GM23338 (cell line): ENCODE measurements at places on chromosomes 2 and 18. TPM values are rescaled to one million over a fixed set of nuclear protein-coding genes. Genes with fewer than 3 reads are reported as not detected.

The TRIM54 gene
- 3.3 and 4.5 TPM in 2 replicates for total RNA-seq

The NAT8 gene
- total RNA-seq: not detected in 2 replicates

The CNGA3 gene
- not detected in 2 replicates for total RNA-seq

The CPLX4 gene
- total RNA-seq: not detected in 2 replicates

The SPDYA gene
- 0.12 and 0.42 TPM in 2 replicates for total RNA-seq

The DNAH7 gene
- total RNA-seq: 0.27 and 0.35 TPM in 2 replicates

The PID1 gene
- 2.4 and 4.0 TPM in 2 replicates for total RNA-seq

The STARD6 gene
- total RNA-seq: not detected in 2 replicates

The SERPINB2 gene
- not detected in 2 replicates for total RNA-seq

The CAPN14 gene
- 0.54 TPM in 1 of 2 replicates, not detected in the other for total RNA-seq

DNA sequence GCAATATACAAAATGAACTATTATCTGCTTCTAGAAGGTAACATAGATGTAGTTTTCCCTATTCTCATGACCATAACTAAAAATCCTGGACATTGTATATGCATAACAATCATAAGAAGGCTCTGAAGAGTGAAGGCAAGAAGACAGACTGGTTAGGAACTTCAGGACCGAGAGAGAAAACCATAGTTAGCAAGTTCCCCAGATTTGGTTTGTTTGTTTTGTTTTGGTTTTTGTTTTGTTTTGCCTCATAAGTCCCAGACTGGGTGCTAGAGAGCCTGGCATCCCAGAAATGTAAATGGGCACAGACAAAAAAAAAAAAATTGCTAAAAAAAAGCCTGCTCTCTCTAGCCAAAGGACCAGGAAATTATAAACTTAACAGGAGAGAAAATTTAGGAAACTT is 192.2 kb upstream of the FBXO11 start:
- H3K36me3 ChIP-seq: no peaks in the 10 kb centered on the region
- DNase-seq: no peak
- H3K27me3 ChIP-seq: no peaks in the 10 kb centered on the region

DNA sequence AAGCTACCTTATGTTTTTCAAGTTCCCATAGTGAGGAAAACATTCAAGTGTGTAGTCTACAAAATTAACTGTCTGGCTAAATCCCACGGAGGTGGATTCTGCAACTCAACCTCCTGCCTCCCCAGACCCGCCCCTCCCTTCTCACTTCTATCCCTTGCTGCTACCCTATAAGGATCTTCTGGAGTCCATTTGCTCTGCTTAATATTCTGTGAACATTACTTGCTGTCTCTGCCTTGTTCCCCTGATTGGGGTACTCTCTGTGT is 163.2 kb downstream of the KCNE4 start:
- no peaks in the 10 kb centered on the region for H3K36me3 ChIP-seq
- DNase-seq: no peak
- H3K4me3 ChIP-seq: no peak overlapping the region
- no peaks in the 10 kb centered on the region; the same call in 1 of the 2 replicates for H3K4me1 ChIP-seq
- no peak overlapping the region for H3K27ac ChIP-seq
- no peaks in the 10 kb centered on the region for H3K27me3 ChIP-seq

DNA sequence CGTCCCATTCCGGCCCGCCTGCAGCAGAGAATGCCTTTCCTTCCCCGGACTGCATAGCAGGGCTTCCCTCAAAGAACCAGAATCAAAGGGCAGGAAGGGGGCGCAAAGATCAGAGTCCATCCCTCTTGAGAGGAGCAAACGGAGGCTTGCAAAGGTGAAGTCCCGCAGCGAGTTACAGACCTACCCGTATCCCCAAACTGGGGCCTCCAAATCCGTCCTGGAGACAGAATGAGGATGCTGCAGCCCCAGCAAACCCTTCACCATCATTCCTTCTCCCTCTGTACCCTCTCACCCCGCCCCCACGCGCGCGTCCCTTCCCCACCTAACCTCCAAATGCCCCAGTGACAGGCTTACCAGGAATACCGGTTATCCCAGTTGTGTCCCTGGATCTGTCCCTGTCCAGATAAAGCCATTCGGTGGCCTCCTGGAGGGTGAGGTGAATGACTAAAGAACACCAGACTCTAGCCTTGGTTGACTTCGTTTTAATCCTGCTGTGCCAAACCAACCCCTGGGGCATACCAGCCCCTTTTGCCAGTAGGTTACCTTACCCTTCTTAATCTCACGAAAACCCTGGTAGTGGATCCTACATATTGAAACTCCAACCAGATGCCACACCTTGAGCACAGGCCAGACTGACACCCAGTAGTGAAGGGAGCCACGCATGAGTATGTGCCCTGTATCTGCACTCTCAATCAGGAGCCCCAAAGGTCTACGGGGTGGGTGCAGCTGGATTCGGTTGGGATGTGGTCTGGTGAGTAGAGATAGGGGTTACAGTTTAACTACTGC is 961 bp upstream of the SLC40A1 start:
- peaks cover 11% of the 10 kb centered on the region for H3K4me1 ChIP-seq
- H3K4me3 ChIP-seq: peak overlapping the region; percentile 86
- no peak overlapping the region for H3K27ac ChIP-seq

GRCh38 chr2:168165985-168166901 is 81.2 kb downstream of the STK39 start:
- H3K36me3 ChIP-seq: peaks cover 3% of the 10 kb centered on the region; the same call in 1 of the 2 replicates
- no peak overlapping the region for H3K27ac ChIP-seq
- DNase-seq: no peak
- H3K4me3 ChIP-seq: no peak overlapping the region
- H3K27me3 ChIP-seq: no peaks in the 10 kb centered on the region

- H3K4me3 ChIP-seq: peak overlapping the region; percentile 85
- 0 out of 2 replicates have a peak, but pooled peaks cover 3% of the 10 kb centered on the region for H3K36me3 ChIP-seq
- peak; percentile 41 for DNase-seq
- peaks cover 19% of the 10 kb centered on the region for H3K4me1 ChIP-seq
Observed at GRCh38 chr18:2654169-2654927, 1.2 kb upstream of the SMCHD1 start.

- H3K4me3 ChIP-seq: no peak overlapping the region
- H3K36me3 ChIP-seq: no peaks in the 10 kb centered on the region; the same call in 1 of the 2 replicates
- no peak for DNase-seq
- no peak overlapping the region for H3K27ac ChIP-seq
Observed at GRCh38 chr18:14914771-14915170, 166.8 kb downstream of the ANKRD30B start.

GRCh38 chr2:105611811-105612424 is 132.8 kb upstream of the NCK2 start:
- 0 out of 2 replicates have a peak, but pooled peaks cover 3% of the 10 kb centered on the region for H3K4me1 ChIP-seq
- no peaks in the 10 kb centered on the region for H3K27me3 ChIP-seq
- no peak overlapping the region for H3K27ac ChIP-seq

DNA sequence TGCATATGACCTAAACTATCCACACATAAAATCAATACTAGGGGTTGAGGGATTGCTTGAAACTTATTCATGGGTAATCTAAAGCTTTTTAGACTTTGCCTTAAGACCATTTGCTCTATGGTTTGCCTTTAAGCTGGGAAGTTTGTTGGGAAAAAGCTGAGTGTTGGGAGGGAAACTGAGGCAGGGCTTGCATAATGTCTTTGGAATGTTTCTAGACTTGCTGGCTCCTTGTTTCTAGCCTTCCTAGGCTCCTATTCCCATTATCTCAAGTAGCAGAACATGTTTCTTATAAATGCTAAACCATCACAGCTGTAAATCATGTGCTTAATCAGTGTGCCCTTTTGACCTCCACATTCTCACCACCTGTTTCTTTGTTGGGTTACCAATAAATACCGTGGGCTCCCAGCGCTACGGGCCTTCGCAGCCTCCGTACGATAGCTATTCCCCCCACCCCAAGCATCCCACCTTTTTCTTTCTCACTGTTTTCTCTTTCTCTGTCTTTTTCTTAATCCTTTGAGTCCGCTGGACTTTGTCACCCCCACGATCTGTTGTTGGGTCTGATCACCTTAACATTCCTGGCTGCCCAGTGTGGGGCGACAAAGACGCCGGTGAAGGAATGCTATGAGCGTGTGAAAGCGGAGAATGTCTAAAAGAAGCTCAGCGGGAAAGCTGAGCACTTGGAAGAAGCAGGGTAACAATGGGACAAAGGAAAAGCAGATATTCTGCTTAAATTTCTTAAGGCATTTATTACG is 49.4 kb upstream of the CWC22 start:
- no peak overlapping the region for H3K4me3 ChIP-seq
- H3K4me1 ChIP-seq: peaks cover 29% of the 10 kb centered on the region; the same call in 1 of the 2 replicates
- H3K27me3 ChIP-seq: no peaks in the 10 kb centered on the region

GRCh38 chr2:36352701-36353100 is 2.9 kb upstream of the CRIM1 start:
- H3K4me3 ChIP-seq: peak overlapping the region; percentile 31; the same call in 1 of the 2 replicates
- DNase-seq: no peak
- H3K36me3 ChIP-seq: no peaks in the 10 kb centered on the region
- H3K27me3 ChIP-seq: peaks cover 20% of the 10 kb centered on the region

DNA sequence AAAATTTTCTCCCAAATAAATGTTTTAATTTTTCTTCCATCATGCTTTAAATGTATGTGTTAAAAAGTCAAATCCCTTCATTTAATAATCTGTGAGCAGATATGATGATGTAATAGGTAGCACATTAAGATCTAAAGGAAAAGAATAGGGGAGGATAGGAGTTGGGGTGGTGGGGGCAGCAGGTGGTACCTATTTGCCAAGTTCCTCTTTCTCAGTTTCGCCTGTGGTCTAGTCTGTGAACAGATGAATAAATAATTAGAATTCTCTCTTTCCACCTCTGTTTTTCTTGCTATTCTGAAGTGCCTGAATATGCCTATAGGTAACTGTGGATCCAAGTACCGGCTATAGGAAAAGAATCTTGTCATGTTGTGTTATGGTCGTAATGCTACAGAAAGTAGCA is 152.5 kb downstream of the NRXN1 start:
- H3K4me3 ChIP-seq: no peak overlapping the region
- H3K27ac ChIP-seq: no peak overlapping the region
- H3K36me3 ChIP-seq: no peaks in the 10 kb centered on the region
- DNase-seq: no peak
- no peaks in the 10 kb centered on the region for H3K27me3 ChIP-seq

GRCh38 chr2:115574667-115575066 is 1132.2 kb downstream of the DPP10 start:
- DNase-seq: no peak
- no peaks in the 10 kb centered on the region for H3K36me3 ChIP-seq
- no peak overlapping the region for H3K27ac ChIP-seq
- no peaks in the 10 kb centered on the region for H3K27me3 ChIP-seq
- no peak overlapping the region for H3K4me3 ChIP-seq
- H3K4me1 ChIP-seq: no peaks in the 10 kb centered on the region

DNA sequence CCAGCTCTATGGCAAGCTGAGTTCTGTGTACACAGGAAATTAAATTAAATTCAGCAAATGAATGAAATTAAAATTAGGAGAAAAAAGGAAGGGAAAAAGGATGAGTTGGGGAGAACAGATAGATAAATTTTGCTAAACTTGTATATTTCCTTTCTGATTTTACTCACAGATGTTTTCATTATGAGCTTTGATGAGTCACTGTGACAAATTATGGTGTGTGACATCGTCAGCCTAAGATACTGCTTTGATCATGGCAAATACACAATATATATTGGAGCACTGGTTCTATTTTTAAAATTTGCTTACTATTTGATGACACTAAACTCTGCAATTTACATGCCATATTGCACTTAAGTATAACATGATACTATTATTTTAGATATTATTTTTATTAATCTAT is 464.6 kb upstream of the SPHKAP start:
- H3K27ac ChIP-seq: no peak overlapping the region
- no peak for DNase-seq
- no peaks in the 10 kb centered on the region for H3K4me1 ChIP-seq
- no peaks in the 10 kb centered on the region for H3K27me3 ChIP-seq
- H3K4me3 ChIP-seq: no peak overlapping the region

GRCh38 chr18:908758-909724 is 4.4 kb downstream of the ADCYAP1 start:
- DNase-seq: peak; percentile 80
- H3K4me1 ChIP-seq: peaks cover 19% of the 10 kb centered on the region
- peak overlapping the region; percentile 76 for H3K4me3 ChIP-seq
- no peaks in the 10 kb centered on the region for H3K36me3 ChIP-seq
- H3K27me3 ChIP-seq: peaks cover 100% of the 10 kb centered on the region
- no peak overlapping the region for H3K27ac ChIP-seq

DNA sequence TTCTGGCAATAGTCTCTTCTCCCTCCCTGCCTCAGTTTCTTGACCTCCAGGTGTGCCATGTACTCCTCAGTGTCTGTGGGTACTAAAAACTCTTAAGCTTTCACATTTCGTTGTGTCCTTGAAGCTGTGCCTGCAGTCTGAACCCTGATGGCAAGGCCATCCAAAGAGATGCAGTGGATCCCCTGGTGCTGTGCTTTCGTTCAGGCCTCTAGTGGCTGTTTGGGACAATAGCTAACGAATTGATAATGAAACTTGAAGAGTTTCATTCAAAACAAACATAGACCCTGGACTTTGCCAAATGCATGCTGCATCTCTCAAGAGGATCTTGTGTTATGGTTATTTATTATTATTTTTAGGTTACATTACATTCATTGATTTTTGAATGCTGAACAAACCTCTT is 523.1 kb upstream of the FSIP2 start:
- no peaks in the 10 kb centered on the region for H3K4me1 ChIP-seq
- DNase-seq: peak; percentile 62
- H3K36me3 ChIP-seq: no peaks in the 10 kb centered on the region
- no peaks in the 10 kb centered on the region for H3K27me3 ChIP-seq
- no peak overlapping the region for H3K4me3 ChIP-seq

DNA sequence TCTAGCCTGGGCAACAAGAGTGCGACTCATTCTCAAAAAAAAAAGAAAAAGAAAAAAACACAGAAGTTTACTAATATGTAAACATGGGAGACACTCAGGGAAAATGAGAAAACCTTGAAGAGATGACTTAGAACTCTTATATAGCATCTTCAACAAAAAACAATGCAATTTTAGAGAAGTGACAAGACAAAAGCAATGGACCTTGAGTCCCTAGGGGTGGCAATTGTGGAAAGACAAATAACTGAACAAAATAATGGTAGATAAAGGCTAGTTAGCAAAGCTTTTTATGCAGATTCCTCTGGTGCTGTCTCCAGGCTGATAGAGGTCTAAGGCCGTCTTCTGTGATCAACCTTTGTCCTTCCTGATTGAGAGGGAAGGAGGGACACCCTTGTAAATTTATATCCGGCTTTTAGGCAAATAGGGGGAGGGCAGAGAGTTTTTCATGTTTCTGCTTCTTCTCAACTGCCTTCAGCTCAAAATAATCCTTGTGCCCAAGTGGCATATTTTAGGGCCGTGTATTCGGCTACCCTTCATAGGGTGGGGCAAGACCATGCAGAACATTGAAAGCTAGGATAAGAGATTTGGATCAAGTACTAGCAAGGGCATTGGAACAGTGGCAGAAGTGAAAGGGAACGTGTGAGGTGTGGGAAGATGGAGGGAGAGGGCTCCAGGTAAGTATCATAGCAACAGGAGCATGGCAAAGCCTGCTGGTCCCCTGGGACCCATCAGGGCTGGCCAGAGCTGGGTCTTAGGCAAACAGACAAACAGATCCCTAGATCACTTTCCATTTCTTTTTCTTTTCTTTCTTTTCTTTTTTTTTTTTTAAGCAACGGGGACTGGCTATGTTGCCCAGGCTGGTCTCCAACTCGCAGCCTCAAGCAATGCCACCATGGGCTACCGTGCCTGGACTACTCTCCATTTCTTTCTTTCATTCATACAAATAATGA is 116.2 kb upstream of the STPG4 start:
- no peak overlapping the region for H3K27ac ChIP-seq
- DNase-seq: no peak
- H3K36me3 ChIP-seq: no peaks in the 10 kb centered on the region
- H3K4me1 ChIP-seq: peaks cover 28% of the 10 kb centered on the region
- H3K27me3 ChIP-seq: no peaks in the 10 kb centered on the region
